NCI-H1436 treated with DMSO at 0.1 percent for 48 hours (cell line): ENCODE measurements at places on chromosomes 3 and 15.

- no peak for DNase-seq
These were observed 91.8 kb upstream of the WDR72 start for GRCh38 chr15:53851110-53851848.

DNA sequence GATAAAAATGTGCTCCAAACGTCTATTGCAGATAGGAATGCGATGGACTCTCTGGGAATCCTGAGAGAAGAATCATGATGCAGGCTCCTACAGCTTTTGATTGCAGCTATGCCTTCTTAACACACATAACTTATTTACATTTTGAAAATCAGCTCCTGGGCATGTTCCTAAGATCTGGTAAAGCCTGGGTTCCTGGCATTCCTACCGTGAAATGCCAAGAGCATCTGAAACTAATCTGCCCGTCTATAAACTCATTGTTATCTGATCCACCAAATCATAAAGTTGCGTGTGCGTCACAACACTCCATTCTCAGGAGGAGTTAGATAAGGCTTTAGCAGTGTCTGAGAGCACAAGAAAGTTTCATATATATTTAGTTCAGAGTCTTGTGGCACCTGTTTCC, 79.0 kb upstream of the VGLL3 start:
- no peak for DNase-seq

DNA sequence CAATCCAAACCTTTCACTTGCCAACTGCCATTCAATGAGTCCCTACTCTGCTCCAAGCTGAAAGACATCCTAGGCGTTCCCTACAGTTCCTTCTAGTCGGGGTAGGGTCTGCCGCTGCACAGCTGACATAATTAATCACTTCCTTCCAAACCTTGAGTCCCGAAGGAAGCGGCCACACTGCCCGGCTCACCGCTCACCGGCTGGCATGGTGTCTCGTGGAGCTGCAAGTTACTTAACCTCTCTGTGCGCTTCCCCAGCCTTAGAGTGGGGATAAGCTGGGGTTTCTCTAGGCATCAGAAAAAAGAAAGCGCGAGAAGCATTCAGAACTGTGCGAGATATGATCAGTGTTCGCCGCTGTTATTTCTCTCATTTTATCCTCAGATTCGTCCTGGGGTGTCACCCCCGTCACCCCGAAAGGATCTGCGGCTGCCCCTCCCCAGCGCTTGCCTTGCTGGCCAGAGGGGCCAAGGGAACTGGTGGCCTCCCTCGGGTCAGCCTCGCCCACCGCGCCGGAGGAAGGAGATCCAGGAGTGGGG, 748 bp downstream of the MRPS25 start:
- no peak for DNase-seq

DNA sequence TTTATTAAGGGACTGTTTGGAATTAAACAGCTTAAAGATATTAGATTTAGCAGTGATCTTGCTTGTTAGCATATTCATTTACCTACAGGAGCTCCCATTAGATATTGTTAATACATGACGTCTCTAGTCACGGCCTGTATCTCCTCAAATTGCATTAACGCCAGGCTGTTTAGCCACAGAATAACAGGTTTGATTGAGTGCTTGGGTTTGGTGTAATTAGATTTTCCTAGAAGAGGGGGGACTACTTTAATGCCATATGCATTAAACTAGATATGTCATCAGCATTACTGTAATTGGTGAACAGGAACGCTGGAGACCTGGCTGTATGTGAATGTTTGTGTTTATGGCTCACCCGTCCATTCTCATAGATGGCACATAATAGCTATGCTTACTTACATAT, 841.4 kb upstream of the NR2F2 start:
- no peak for DNase-seq

- no peak for DNase-seq
These were observed 10.7 kb upstream of the CSPG4 start for GRCh38 chr15:75723171-75723846.

GRCh38 chr3:136074546-136075170, 109.1 kb downstream of the PPP2R3A start:
- DNase-seq, result no peak

- DNase-seq, result no peak
These were observed 84.0 kb downstream of the LIPC start for GRCh38 chr15:58515807-58516206.

DNA sequence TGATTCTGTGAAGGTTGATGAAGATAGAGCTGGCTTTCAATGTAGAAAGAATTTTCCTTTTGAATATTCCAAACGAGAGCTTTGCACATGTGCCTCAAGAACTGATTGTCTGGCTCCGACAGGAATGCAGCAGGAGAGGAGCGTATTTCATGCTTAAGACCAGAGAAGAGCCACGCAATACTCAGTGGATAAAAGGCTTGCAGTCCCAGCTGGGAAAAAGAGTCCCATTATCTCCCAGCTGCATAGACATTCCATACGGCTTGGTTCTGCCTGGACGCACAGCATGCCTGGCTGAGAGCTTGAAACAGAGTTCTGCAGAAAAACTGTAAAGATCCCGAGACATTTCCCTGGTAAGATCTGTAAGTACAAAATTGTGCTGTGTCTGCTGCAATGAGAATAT, at the start of gene CNTN6:
CNTN6 (plus strand) TSS at position 254 of the 400 bp plus-strand sequence. CDS start 54,985 bp downstream, outside the sequence.
- no peak for DNase-seq

GRCh38 chr3:42772670-42773408, at the start of gene CCDC13:
TSS of gene CCDC13 (minus strand) at chr3:42773253. CDS start at chr3:42758345, 14,908 bp downstream.
- peak; percentile 4 for DNase-seq

GRCh38 chr3:173823911-173824460, 426.4 kb downstream of the NLGN1 start:
- DNase-seq, result no peak

DNA sequence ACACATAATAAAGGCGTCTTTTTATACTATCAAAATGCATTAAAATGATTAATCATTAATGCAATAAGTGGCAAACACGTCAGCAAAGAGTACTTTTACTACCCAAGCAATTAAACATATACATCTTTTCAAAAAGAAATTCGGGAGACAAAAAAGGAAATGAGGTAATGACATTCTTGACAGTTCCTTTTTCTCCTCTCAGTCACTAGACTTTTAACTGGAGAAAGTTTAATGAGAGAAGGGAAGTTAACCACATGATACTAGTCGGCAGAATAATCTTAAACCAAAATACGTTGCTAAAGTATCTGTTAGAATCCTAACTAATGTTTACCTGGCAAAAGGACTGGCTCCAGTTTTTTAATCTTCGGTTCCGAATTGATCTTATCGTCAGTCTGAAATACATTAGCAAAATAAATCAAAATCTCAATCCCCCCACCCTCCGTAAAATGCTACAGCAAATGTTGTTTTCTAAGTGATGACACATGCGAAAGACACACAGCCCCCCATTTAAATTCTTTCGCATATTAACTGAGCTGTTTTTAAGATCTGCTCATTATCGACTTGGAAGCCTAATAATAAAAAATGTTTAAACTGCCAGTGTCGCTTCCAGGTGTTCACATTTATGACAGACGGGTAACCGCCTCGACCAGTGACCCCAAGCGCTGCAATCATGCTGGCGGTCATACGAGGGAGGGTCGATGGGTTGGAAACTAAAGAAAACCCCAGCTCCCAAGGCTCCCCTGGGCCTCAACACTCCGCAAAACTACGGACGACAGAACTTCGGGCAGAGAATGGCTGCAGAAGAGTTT, 778 bp downstream of the MTMR10 start:
- DNase-seq, result no peak

DNA sequence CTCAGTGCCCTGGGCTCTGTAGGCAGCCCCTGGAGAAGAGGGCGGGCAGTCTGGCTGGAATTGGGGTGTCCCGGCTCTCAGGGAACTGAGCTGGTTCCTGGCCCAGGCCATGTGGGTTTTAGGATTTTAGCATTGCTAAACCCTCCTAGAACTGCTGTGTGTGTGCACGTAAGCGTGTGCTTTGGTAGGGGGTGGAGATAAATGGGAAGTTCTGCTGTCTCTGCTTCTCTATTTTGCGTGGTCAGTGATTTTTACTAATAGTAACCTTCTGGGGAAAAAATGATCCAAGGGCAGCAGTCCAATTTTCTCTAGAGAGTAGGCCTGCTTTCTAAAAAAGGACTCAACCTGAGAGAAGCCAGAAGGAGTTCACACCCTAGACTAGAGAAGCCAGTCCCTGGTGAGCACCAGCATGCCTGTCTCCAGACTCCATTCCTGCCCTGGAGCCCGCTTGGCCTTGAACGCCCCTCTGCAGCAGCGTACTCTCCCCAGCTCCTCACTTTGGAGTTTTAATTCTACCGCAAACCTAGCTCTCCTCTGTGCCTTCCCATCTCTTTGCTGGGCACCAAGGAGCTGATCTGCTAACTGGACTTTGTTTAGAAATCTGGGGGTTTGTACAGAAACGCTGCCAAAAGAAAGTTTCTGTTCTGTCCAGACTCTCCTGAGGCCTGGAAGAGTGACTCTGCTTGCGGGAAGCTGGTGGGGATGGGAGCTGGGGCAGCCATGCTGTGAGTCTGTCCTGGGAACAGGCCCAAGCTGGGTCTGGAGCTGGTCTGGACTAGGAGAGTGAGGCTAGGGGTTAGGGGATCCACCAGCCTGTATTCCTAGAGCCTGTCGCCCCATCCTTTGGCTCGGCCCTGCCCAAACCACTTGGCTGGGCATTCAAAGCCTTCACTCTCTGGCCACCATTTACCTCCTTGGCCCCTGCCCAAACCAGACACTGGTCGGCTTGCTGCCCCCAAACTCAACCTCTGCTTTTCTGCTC, 19.7 kb downstream of the CORO2B start:
- no peak for DNase-seq

- DNase-seq, result no peak
These were observed 786.5 kb downstream of the PDCD6IP start for GRCh38 chr3:34584971-34585370.

DNA sequence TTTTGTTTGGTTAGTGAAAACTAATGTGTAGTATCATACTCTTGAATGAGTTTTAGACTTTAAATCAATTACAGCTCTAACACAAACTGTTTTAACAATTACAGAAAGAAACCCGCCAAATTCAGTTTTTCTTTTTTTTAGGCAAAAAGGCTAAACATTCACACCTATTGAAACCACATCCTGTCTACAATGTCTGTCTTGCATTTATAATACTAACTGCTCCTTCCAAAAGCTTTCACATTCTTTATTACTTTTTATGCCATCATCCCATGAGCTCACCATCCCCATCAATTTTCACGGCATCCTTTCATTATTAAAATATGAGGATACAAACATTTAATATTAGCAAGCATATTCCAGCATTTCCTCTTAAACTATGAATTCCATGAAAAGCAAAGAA, 593.3 kb downstream of the FOXP1 start:
- DNase-seq, result no peak

DNA sequence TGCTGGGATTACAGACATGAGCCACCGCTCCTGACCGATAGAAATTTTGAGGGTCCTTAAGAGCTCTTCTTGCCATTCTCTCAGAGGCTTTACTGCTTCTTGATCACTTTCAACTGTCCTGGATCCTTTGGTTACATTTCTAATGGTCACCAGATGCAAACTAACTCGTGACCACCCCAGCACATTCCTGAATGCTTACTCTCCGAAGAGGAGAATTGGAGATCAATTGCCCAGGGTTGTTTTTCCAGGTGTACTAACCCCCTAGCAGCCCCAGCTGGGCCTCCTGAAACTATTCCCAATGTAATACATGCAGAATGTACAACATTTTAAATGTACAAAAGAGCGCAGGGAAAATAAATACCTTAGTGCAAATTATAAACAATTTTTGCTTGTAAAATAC, 65.1 kb upstream of the TBL1XR1 start:
- DNase-seq, result no peak

- DNase-seq, result no peak
These were observed 65.3 kb downstream of the ECT2 start for GRCh38 chr3:172815857-172816256.

GRCh38 chr3:115657168-115657567, 33.9 kb downstream of the GAP43 start:
- no peak for DNase-seq

GRCh38 chr15:68791431-68792283, 29.0 kb downstream of the ANP32A start:
- no peak for DNase-seq

DNA sequence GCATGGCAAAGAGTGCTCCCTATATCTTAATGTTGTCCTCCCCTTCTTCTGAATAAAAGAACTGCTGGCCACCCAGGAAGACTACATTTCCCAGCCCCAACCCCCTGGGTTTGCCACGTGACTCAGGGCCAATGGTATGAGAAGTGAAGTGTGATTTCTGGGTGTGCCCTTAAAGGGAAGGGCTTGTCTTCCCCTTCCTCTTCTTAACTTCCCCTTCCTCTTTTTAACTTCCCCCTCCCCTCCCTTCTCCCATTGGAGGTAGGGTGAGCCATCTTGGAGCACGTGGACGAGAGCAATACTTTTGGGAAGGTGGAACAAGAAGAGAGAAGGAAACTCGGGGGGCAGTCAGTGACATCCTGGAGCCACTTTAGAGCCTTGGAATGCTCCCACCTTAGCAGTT, 6.8 kb upstream of the KBTBD12 start:
- DNase-seq, result no peak

- no peak for DNase-seq
These were observed 24.9 kb upstream of the RASGRP1 start for GRCh38 chr15:38589502-38589901.

DNA sequence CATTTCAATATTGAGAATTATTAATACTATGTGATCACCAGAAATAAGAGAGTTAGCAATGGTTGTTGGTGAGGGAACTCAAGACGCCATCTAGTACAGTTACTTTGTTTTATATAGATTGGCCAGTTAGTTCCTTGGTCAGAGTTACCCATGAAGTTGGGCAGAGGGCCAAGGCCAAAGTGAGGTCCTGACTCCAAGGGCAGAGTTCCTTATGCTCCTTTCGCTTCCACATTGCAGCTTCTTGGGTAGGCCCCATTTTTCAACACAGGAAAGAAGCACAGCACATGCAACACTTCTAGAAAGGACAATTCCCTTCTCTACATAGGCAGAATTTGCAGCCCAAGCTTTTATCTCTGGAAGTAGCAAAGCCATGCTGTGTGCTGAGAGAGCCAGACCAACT, 178.6 kb downstream of the KCNAB1 start:
- DNase-seq, result no peak

DNA sequence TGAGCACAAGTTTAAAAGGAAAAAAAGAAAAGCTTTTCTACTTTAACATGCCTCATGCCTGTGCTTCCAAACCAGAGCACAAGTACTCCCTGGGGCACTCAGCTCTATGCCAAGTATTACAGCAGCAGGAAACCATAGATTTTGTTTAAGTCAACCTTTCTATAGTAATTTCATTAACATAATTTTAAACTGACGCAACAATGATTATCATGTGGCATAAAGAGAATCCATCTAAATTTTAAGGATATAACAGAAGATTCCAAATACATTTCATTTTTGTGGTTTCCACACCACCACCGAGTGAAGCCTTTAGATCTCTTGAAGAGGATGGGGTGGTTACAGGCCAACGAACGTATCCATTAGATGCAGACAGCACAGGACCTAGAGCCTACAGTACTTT, 112.1 kb downstream of the TNIK start:
- DNase-seq, result no peak

DNA sequence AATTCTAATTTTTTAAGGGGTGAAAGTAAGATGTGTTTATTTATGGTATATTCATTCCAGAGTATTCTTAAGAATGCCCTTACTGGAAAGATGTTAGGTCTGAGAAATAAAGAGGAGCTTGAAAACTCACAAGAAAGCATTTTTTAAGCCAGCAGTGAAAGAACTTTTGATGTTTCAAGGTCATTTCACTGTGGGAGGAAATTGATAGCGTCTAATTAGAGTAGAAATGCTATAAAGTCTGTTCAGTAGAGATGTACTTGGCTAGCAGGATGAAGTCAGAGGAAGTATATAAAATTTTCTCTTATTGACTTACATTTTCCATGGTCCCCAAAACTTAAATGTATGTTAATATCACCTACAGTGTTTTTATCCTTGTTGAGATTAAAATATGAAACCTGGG, 354.6 kb downstream of the CNTN6 start:
- DNase-seq, result no peak

- DNase-seq, result no peak
These were observed 33.2 kb downstream of the PML start for GRCh38 chr15:74027688-74028087.
